ENCODE measurements at places on chromosomes 2 and 18.
A peak's percentile ranks its signal among the peaks of the same experiment; 100 is the strongest.

GRCh38 chr2:238649936-238650518 lies 197.9 kb upstream of the TWIST2 start:
- no peak for DNase-seq

GRCh38 chr2:23592061-23592685 lies 207.2 kb downstream of the KLHL29 start:
- DNase-seq: peak; percentile 64

GRCh38 chr2:98086491-98087446 lies at the start of gene VWA3B:
Gene VWA3B (plus strand): TSS chr2:98087167. CDS start chr2:98093093, 5,926 bp downstream.
- DNase-seq: peak; percentile 93

- DNase-seq: no peak
These were observed 97.7 kb downstream of the XRCC5 start for GRCh38 chr2:216206821-216207220.

DNA sequence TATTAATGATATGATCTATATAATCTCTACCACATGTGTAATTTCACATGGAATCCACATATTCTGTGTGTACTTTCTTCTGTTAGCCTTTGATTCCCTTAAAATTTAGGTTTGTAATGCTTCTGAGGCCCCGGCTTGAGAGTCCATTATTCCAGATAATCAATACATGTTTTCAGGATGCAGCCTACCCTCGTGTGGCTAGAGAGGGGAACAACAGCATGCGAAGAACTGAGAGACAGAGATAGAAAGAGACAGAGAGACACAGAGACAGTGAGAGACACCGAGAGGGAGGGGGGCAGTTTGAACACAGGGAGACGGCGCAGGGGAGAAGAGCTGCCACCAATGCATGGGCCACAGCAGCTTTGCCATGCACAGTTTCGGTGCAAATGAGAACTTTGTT lies 185.4 kb downstream of the SNTG2 start:
- DNase-seq: no peak

DNA sequence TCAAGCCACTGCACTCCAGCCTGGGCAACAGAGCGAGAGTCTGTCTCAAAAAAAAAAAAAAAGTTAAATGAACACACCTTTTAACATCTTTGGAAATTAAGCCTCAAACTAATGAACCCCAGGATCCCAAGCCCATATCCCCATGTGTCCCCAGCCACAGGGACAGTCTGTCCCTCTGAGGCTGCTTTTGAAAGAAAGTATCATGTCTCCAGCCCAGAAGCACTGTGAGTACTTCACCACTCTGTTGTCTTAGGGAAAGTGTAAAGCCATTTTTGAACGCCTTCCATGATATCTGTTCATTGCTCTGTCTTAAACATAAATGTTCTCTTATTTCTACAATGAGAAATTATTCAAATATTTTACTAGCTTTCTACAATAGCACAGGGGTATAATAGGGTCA lies 52.1 kb upstream of the CHMP1B start:
- no peak for DNase-seq

GRCh38 chr18:59788791-59789106 lies 91.5 kb upstream of the CCBE1 start:
- DNase-seq: no peak

GRCh38 chr2:77518311-77518710 lies 3.9 kb downstream of the LRRTM4 start:
- no peak for DNase-seq

DNA sequence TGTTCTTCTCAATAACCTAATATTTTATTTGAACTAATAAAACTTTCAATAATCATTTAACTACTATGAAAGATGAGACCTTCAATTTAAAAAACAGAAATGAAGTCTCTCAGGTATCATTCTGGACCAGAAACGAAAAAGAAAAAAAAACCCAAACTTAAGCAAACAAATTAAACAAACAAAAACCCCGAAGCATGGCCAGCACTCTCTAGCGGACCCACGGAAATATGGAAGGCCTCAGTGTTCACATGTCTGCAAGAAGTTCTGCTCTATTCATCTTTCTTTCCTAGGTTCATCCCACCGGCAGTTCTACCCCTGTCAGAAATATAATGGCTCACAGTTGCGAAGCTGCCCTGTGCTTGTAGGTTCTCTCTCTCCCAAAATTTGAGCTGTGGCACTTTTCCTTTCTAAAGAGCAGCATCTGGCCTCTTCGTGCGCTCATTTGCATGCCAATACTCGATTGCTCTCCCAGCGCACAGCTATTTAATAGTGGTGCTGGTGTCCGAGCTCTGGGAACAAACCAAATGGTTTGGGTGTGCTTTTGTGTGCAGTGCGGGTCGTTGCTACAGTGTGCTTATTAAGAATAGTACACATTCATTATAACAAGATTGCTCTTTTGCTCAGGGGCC lies 129.0 kb upstream of the ZEB2 start:
- no peak for DNase-seq

- DNase-seq: no peak
These were observed 34.5 kb upstream of the CCNYL1 start for GRCh38 chr2:207676827-207677354.

DNA sequence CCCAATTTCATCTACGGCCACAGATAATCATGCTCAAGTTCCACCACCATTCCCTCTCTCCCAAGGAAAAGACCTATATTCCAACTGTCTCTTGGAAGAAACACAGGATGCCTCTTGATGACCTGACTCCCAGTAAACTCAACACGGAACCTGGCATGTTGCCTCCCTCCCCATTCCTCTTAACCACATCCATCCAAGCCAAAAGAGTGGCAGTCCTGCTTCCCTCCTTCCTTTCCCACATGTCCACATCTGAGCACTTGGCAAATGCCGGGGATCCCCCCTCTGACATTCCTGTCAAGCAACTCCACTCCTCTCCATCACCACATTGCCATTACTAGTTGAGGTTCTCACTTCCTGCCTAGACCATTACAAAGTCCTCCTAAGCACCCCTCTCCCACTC lies 49.4 kb downstream of the PID1 start:
- DNase-seq: no peak

DNA sequence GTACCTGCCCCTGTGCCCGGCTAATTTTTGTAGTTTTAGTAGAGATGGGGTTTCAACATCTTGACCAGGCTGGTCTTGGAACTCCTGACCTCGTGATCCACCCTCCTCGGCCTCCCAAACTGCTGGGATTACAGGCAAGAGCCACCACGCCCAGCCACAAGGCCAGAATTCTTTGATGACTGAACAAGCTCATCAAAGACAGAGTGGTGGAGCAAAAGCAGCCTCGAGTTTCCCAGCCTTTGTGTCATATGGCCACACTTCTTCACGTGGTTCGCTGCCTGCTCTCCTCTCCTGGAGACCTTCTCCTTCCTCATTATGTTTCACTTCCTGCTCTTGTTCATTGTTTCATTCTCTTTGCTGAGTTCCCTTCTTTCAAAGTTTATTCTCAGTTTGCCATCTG lies 9.9 kb upstream of the NPC1 start:
- no peak for DNase-seq

- DNase-seq: no peak
These were observed 300.7 kb downstream of the NOL4 start for GRCh38 chr18:33923980-33924379.

DNA sequence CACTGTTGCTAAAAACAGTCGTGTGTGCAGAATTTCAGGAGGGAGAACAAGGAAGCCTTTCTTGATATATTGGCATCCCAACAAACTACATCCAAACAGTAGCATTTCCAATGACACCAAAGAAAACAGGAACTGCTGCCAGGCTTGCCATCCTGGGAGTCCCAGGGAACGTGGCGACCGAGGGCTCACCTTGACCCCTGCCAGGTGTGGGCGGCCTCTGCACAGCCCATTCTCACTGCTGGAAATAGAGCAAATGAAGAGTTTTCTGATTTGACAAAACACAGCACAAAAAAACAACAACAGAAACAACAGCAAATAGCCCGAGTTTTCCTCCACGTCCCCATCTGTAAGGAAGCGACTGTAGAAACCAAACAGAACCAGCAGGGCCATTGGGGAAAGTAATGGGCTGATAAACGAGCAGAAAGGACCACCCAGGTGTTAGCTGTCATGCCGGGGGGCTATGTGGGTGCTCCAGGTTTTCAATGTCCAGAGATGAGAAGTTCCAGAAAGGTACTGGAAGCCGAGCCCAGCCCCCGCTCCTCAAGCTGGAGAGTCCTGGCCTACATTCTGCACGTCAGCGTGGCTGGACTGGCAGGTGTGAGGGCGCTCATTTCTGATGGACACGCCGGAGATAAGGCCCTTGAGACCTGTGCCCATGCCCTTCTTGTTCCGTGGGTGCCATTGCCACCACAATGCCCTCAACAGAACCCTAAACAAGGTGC lies 80.8 kb downstream of the TWIST2 start:
- peak; percentile 61 for DNase-seq

- no peak for DNase-seq
These were observed 91.2 kb downstream of the KCNS3 start for GRCh38 chr2:17969661-17970060.

DNA sequence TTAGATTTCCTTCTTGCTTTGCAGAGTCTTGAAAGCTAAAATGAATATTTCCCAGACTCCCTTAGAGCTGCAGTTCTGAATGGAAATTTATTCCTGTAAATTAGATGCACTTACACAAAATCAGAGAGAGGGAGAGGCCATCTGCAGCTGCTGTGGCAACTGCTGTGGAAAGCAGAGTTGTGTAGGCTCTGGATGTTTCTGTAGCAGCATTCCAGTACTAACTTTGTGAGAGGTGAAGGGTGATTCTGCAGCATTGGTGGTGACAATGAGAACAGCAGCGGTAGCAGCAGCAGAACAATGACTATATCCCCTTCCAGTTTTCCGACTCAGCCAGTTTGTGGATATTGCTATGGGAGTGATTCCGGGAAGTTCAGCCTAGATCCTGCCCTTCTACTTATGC lies 433.0 kb upstream of the REG3G start:
- no peak for DNase-seq

GRCh38 chr2:16397681-16398475 lies 267.8 kb downstream of the CYRIA start:
- DNase-seq: no peak

DNA sequence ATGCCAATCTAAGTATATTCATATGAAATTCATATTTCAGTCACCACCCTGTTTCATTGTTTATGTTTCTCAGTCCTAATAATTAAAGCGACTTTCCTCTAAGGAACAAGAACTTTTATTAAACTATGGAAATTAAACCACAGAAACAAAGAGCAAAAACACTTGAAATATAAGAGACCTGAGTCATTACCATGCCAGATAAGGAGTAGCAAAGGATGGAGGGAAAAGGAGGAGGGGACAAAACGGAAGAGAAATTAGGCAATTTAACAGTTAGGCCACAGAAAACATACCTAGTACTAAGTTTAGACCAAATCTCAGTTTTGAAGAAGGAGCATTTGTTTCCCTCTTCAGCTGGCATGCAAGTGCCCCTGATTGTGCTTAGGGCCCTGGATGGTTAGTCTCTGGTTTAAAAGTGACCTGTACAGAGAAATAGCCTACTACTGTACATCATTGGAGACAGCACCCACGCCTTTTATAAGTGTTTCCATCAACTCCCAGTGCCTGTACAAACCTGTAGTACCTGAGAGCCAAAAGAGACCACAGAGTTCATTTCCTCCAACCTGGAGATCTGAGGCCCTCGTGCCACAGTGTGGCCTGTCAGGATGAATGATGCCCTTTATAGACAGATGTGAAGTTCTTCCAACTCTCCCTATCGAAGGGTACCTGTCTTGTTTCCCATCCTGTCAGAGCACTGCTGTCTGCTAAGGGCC lies 74.5 kb downstream of the SPATS2L start:
- no peak for DNase-seq

- no peak for DNase-seq
These were observed 35.7 kb downstream of the ACVR1C start for GRCh38 chr2:157592948-157593347.

- no peak for DNase-seq
These were observed 167.8 kb upstream of the FOSL2 start for GRCh38 chr2:28224648-28225472.

DNA sequence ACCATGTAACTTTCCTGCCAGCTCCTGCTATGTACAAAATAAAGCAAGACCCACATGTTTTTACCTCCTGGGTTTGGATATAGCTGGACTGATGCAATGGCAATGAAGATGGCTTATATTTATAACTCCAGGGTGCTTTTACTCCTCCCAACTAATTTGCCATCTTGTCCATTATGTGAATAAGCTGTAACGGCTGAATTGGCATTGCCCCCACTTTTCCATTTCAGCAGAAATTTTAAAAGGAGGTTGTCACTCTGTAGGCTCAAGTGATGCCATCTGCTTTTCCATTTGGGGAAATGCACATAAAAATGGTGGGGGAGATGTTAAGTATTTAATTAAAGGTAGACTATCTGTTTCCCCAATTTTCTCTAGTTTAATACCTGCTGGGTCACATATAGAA lies 345.5 kb downstream of the ERBB4 start:
- no peak for DNase-seq

- DNase-seq: no peak
These were observed 45.3 kb upstream of the NARS1 start for GRCh38 chr18:57666818-57667497.

GRCh38 chr2:14635391-14635871 lies 2.9 kb downstream of the LRATD1 start:
- DNase-seq: peak; percentile 73

DNA sequence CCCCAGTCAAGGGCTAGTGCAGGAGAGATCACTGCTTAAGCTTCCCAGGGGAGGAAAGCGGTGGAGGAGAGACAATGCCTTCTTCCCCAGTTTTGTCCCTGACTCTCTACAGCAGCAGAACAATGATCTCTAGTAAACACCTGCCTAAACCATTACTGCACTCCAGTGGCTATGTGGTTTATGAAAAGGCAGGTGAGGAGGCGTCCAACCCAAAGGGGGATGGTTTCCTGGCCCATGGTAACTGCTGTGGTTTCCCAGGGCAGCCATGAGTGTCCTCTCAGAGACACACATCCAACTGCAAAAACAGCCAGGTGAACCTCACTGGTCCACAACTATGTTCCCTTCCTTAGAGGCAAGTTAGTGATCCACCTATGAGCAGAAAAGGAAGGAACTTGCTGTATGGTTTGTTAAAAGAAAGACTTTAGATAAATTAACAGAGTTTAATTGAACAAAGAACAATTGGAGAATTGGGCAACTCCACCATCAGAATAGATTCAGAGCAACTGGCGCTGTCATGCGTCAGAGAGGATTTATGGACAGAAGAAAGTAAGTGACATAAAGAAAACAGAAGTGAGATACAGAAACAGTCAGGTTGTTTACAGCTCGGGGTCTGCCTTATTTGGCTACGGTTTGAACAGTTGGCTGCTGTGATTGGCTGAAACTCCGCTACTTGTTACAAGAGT lies 4.8 kb upstream of the TTC39C start:
- DNase-seq: no peak

GRCh38 chr2:6982934-6983589 lies 65.8 kb downstream of the RNF144A start:
- DNase-seq: no peak

GRCh38 chr18:13180614-13181375 lies 37.8 kb upstream of the LDLRAD4 start:
- no peak for DNase-seq

DNA sequence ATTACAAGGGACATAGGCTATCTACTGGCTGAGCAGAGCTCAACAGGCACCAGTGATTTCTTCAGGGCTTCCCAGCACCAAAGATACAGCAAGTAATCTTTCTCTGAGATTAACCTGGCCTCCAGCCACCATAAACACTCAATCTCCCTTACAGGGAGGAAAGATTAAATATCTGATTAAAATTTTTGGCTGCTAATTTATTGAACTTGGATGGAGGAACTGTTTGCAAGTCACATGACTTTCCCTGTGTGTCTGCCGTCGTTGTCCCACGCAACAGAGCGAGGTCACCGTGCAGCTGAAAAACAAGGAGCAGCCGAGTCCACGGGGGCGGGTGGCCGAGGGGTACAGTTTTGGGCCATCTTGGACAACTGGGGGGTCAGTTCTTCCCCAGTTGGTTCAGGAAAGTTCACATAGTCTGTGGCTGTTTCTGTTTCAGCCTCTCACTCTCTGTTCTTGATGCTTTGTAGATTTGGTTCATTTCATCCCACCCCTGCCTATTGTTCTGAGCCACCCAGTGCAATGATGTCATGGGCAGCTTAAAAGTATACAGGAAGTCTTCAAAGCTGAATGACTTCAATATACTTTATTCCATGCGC lies 186.8 kb upstream of the CTAGE1 start:
- DNase-seq: no peak
